ENCODE measurements at places on chromosomes 2 and 18. TPM values are rescaled to one million over a fixed set of nuclear protein-coding genes. Genes with fewer than 3 reads are reported as not detected.

Gene SMIM21
- not detected for total RNA-seq

Gene LIMS2
- 36.4 TPM for total RNA-seq

Gene SERPINB3
- total RNA-seq, result not detected

Gene DIPK1C
- not detected for total RNA-seq

Gene C1GALT1C1L
- not detected for total RNA-seq

Gene ICOS
- 52.0 TPM for total RNA-seq

Gene POTEE
- total RNA-seq, result 0.69 TPM

Gene RNASEH1
- total RNA-seq, result 26.0 TPM

Gene C2orf15
- 1.2 TPM for total RNA-seq

Gene LOXL3
- total RNA-seq, result 0.15 TPM

Gene NT5DC4
- not detected for total RNA-seq

Gene GPBAR1
- total RNA-seq, result 1.0 TPM

Gene CFAP221
- not detected for total RNA-seq

Gene OR6B2
- not detected for total RNA-seq

Gene UGT1A7
- total RNA-seq, result not detected

Gene LYG2
- total RNA-seq, result not detected

Gene CFC1
- not detected for total RNA-seq

Gene PAX8
- total RNA-seq, result 0.69 TPM

Gene ERFE
- total RNA-seq, result not detected

Measured in activated CD4-positive, alpha-beta T cell treated with anti-CD3 and anti-CD28 coated beads, Interleukin-2, amount 10 ng/mL, durations not matched to agents 7 days and 5 days (primary cell).